ENCODE measurements at places on chromosomes 16 and 17.

- DNase-seq = peak; percentile 72
Measured at GRCh38 chr17:13182854-13183253, 165.0 kb upstream of the ELAC2 start.

DNA sequence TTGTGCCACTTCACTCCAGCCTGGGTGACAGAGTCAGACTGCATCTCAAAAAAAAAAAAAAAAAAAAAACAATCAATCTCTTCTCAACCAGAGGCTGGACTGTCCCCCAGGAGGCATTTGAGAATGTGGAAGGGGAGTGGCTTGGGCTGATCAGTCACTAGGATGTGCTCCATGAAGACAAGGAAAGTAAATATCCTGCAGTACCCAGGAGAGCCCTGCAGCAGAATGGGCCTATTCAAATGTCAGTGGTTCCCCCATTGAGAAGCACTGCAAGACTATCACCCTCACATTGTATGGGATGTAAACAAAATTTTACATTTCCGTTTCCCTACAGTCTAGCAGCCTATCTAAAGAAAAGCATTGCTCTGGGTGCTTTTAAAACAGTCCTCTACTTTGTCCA is 70.3 kb downstream of the DNAH9 start:
- DNase-seq = no peak

DNA sequence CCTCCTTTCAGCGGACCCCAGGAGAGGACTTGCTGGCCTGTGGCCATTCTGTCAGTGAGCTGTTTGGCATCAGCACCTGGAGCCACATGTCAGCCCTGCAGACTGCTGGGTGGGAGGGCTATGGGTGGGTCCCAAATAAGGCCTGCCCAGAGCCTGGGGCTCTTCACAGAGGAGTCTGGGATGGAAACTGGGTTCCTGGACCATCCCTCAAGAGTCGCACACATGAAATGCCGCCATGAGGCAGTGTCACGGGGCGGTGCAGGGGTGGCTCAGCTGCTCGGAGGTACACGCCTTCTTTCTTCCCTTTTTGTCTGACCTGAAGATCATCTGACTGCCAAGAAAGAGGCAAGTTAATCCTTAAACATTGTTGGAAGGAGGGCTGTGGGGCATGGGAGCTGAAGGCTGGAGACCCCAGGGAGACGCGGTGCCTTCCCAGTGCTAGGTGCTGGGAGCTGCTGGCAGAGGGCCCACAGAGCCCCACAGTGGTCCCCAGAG is 14.8 kb downstream of the MPRIP start:
- DNase-seq = no peak

DNA sequence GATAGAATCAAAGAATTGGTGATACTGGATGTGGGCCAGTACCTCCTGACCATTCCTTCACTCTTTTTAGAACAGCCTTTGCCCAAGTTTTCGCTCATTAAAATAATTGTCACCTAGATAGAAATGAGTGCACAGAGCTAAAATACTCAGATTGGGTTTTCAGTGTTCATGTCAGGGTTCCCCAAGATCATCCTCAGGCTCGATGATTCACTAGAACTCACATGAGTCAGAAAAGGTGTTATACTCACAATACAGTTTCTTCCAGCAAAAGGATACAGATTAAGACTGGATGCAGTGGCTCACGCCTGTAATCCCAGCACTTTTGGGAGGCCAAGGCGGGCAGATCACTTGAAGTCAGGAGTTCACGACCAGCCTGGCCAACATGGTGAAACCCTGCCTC is 19.9 kb downstream of the ERCC4 start:
- DNase-seq = no peak

- no peak for DNase-seq
Measured at GRCh38 chr17:4249452-4250029, 14.2 kb downstream of the ANKFY1 start.

GRCh38 chr16:4293822-4294457 is 21.1 kb upstream of the TFAP4 start:
- peak; percentile 4 for DNase-seq

DNA sequence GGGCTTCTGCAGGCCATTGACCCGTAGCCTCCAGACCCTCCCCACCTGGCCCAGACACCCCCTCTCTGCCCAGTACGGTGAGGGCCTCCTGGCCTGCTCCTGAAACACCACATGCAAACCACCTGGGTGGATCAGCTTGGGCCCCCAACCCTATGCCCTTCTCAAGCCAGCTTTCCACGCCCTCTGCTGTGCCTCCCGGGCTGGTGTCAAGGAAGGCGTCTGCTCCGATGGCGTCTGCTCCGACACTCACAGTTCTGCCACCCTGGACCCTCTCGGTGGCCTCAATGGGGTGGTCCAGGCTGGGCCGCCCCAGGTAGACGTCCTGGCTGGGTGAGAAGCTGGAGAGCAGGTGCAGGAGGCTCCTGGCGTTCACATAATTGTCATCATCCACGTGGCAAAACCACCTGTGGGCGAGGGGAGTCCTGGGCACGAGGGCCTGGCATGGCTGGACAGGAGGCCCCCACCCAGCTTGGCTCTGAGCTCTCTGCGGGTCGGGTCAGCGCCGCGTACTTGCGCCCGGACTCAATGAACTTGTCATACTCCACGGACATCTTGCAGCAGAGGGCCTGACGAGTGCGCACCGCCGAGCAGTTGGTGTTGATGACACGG is 1.4 kb downstream of the RFNG start:
- no peak for DNase-seq

GRCh38 chr17:74520016-74520434 is 11.2 kb downstream of the CD300LB start:
- no peak for DNase-seq

- peak; percentile 54 for DNase-seq
Measured at GRCh38 chr17:42675348-42675964, 1.3 kb downstream of the PLEKHH3 start.

- no peak for DNase-seq
Measured at GRCh38 chr16:59654455-59654854, 920.3 kb upstream of the GOT2 start.

DNA sequence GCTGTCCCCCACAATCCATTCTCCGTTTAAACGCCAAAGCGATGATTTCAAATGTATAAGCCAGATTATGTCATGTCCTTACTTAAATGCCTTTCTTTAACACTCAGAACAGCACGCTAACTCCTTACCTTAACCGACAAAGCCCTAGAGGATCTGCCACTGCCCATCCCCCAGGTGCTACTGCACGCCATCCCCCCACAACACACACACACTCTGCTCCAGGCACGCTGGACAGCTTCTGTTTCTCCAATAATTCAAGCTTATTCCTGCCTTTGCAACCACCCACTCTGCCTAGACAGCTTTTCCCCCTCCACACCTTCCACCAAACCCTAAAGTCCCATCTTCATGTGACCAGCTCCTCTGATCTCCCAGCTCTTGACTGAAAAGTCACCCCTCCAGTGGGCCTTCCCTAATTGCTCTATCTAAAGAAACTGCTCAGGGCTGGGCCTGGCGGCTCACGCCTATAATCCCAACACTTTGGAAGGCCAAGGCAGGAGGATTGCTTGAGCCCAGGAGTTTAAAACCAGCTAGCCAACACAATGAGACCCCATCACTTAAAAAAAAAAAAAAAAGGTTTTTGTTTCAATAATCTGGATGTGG is 38.9 kb upstream of the RPL38 start:
- DNase-seq = no peak

DNA sequence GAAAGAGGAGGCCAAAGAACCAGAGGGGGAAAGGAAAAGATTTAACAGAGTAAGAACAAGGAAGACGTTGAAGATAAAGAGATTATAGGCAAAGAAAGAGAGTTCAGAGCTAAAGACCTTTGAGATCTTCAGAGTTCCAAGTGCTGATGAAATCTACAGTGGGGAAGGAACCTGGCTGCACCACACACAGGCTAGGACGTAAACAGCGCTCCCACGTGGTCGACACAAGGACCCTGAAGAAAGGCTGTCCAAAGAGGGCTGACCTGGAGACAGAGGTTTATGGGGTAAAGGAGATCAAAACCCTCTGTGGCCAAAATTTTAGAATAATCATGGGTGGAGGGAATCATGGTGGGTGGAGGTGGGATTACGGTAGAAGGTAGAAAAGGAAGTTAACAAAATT is 121.6 kb downstream of the PMP22 start:
- no peak for DNase-seq

DNA sequence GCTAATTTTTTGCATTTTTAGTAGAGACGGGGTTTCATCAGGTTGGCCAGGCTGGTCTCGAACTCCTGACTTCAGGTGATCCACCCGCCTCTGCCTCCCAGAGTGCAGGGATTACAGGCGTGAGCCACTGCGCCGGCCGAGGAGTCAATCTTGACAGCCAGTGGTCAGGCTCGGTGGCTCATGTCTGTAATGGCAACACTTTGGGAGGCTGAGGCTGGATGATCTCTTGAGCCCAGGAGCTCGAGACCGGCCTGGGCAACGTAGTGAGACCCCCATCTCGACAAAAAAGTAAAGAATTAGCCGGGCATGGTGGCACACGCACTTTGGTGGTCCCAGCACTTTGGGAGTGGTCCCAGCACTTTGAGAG is 608 bp upstream of the PGS1 start:
- DNase-seq = no peak

- no peak for DNase-seq
Measured at GRCh38 chr17:79788989-79789942, 7.6 kb downstream of the CBX8 start.

DNA sequence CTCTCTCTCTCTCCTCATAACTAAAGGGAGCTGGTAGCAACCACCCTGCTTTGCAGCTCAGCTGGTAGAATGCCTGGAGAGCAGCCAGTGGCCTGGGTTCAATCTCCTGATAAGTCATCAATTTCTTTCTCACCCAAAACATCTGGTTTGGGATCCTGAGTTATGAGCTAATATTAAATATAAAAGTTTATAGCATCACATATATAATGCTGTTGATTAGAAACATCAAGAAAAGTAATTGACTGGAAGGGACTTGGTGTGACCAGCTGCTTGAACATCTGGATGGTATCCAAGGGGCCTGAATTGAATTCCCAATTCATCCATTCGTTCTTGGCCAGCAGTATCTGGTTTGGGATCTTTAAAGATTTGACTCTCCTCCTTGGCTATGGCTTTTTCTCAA is 12.2 kb upstream of the ELAC2 start:
- DNase-seq = no peak

DNA sequence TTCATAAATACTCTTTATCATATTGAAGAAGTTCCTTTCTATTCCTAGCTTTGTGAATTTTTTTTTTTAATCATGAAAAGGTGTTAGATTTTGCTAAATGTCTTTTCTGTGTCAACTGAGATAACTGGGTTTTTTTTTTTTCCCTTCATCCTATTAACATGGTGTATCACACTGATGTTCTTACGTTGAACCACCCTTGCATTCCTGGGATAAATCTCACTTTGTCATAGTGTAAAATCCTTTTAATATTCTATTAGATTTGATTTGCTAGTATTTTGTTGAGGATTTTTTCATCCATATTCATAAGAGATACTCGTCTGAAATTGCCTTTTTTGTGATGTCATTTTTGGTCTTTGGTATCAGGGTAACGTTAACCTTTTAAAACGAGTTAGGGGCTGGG is 49.2 kb downstream of the CHCT1 start:
- DNase-seq = no peak

- DNase-seq = peak; percentile 21
Measured at GRCh38 chr16:24670623-24671454, 58.6 kb upstream of the TNRC6A start.

DNA sequence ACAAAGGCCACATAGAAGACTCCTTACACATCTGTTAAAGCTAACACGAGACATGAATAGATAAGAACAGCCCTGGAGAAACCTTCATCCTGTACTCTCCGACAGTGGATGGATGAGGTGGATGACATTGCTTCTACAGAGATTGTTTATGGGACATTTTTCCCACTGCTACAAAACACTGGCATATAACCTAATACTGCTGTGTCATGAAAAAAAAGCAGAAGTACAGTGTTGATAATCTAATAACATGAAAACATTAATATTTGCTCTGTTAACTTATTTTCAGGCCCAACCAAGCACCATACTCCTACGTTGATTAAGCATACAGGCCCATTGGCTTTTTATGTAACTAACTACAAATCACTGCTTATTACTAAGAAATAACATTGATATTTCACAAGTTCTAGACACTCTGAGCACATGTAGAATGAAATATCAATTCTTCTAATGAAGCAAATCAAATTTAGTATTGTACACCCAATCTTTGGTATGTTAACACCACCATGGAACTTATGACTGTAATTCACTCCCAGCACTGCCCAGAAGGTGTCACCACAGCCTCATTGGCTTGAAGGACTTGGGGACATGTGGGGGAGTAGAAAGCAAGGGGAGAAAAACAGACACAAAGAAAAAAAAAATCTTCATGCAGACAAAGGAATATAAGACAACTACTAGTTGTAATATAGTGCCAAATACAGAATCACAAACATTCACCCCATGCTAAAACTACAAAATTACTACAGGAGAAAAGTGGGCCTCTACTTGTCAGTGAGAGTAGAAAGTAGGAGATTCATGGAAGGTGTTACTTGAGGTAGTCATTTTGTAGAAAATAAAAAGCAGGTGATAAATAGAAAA is 330.0 kb upstream of the PMFBP1 start:
- DNase-seq = peak; percentile 0

- peak; percentile 61 for DNase-seq
Measured at GRCh38 chr16:20675488-20676267, 21.8 kb downstream of the ACSM1 start.

- DNase-seq = no peak
Measured at GRCh38 chr16:9489835-9490467, 398.5 kb downstream of the HAPSTR1 start.

- DNase-seq = peak; percentile 65
Measured at GRCh38 chr17:78421534-78422266, 43.3 kb downstream of the PGS1 start.

GRCh38 chr16:13767215-13767614 is 152.7 kb upstream of the ERCC4 start:
- DNase-seq = no peak

DNA sequence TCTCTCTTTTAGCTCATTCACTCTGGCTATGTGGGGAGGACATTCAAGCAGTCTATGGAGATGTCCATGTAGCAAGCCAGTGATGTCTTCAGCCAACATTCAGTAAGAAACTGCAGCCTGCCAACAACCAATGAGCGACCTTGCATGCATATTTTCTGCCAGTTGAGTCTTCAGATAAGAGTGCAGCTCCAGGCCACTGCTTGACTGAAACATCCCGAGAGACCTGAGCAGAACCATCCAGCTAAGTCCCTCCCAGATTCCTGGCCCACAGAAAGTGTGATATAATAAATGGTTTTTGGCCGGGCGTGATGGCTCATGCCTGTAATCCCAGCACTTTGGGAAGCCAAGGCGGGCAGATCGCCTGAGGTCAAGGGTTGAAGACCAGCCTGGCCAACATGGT is 10.5 kb upstream of the C17orf58 start:
- no peak for DNase-seq
